Myocyte (in vitro differentiated cells): ENCODE measurements at places on chromosomes 6 and 20.
A peak's percentile ranks its signal among the peaks of the same experiment; 100 is the strongest.

GRCh38 chr6:73929405-73929804 is 233.4 kb downstream of the CD109 start:
- no peak for DNase-seq

GRCh38 chr20:14616003-14616402 is 278.6 kb upstream of the FLRT3 start:
- no peak for DNase-seq

GRCh38 chr6:155710704-155711103 is 255.1 kb upstream of the NOX3 start:
- DNase-seq, result no peak

DNA sequence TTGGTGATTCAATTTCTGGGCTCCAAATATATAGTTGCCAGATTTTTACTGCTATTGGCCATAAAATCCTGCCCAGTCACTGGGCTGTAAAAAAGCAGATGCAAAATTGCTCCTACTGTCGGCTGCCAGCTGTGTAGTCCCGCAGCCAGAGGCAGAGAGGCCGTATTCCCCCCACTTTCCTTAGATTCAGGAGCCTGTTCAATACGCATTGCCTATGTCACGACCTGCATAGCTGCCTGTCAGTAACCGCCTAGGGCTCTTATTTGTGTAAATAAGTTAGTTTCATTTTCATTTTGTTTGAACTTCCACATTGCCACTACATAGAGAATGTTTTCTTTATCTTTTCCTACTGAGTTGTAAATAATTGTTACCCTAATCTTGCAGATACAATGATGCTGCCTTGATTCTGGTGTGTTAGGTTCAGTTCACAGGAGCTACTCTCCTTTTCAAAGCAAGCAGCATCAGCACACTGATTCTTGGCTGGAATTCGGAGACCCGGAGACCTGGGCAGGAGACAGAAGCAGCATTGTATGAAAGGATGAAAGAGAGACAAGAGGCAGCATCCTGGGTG is 46.0 kb upstream of the UST start:
- DNase-seq, result peak; percentile 11

DNA sequence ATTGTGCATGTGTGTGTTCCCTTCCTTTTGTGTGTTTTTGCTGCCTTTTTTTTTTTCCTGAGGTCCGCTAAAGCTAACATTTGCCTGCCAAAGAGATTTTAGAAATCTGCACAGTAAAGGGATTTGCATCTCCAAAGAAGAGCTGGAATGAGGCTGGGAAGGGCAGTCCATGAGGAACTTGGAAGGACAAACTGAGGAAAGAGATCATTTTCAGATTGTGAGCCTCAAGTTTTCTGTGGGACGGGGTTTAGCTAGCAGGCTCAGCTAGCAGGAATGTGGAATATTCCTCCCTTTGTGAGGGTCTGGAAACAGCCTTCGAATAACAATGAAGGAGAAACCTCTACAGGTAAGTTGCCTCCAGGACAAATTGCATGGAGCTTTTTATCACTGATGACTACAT is 3.8 kb downstream of the INSM1 start:
- no peak for DNase-seq

- no peak for DNase-seq
These were observed 38.7 kb downstream of the PRKN start for GRCh38 chr6:162688751-162689345.

GRCh38 chr20:17556837-17557674 is 12.8 kb upstream of the DSTN start:
- DNase-seq, result peak; percentile 44

- DNase-seq, result peak; percentile 73
These were observed 2.1 kb upstream of the HIVEP1 start for GRCh38 chr6:12009876-12010634.

- DNase-seq, result peak; percentile 46
These were observed 93.8 kb downstream of the MLIP start for GRCh38 chr6:54204921-54205591.

GRCh38 chr6:13920552-13920951 is 4.2 kb upstream of the RNF182 start:
- no peak for DNase-seq

- no peak for DNase-seq
These were observed 135.4 kb downstream of the BMP7 start for GRCh38 chr20:57131077-57131476.

- DNase-seq, result no peak
These were observed 16.2 kb downstream of the TNXB start for GRCh38 chr6:32092760-32093497.

- DNase-seq, result no peak
These were observed 152.9 kb upstream of the DST start for GRCh38 chr6:56795466-56796195.

- DNase-seq, result no peak
These were observed 278.8 kb upstream of the RUNX2 start for GRCh38 chr6:45049188-45049843.

DNA sequence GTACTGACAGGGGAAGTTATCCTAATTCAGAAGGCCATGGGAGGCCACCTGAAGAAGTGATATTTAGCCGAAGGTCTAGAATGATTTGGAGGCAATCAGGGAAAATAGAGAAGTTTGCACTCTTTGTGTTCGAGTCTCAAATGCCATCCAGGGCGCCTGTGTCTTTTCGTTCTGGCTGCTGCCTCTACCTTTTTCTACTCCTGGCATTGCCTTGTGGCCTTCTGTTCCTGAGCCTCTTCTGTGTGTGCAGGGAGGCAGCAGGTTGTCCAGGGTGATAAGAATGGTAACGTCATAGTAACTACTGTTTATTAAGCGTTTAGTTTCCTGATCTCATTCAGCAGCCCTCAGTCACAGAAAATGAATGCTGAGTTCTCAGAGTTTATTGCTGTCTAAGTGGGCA is 252.1 kb downstream of the FARS2 start:
- no peak for DNase-seq

DNA sequence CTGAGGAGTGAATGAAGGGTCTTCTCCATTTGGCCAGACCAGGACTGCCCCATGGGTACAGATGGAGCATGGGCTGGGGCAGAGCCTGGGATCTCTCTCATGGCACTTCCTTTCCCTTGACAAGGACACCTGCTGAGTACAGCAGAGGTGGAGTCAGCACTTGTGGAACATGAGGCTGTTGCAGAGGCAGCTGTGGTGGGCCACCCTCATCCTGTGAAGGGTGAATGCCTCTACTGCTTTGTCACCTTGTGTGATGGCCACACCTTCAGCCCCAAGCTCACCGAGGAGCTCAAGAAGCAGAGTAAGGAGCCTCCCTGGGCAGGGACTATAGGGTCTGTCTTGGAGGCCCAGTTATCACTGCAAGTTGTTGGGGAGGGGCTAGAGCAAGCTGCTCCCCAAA is 29.6 kb downstream of the GSS start:
- DNase-seq, result no peak

GRCh38 chr20:38269040-38269439 is 8.5 kb upstream of the KIAA1755 start:
- DNase-seq, result no peak

- DNase-seq, result no peak
These were observed 828 bp downstream of the HCK start for GRCh38 chr20:32052778-32053362.

DNA sequence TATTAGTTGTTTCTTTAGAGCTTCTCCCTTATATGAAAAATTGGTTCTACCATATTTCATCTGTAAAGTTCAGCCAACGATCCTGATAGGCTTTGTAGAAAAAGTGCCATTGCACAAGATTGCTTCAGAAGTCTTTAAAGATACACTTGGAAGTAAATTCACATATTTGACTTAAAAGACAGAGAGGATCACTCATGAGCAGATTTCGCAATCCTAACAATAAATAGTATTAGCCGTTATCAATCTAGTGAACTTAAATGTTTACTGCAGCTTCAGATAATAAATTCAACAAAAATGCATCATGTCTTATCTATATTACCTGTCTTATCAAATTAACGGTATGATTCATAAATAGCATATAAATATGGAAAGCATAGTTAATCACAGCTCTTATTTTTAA is 8.7 kb upstream of the SLC17A4 start:
- DNase-seq, result no peak

DNA sequence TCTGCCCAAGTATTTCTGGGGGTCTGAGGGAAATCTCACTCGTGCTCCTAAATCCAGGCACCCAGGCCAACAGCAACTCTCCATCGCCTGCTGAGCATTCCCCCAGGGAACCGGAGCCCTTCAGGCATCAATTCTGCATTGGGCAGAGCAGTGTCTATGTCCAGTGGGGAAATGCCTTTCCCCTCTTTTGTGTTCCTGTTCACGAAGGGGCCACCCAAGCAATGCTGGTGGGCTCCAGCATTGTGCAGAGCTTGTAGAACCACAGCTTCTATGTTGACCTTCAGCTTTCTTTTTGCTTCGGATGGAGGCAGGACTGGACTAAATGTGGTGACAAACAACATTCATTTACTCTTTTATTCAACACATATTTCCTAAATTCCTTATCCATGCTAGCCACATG is 27.2 kb upstream of the DDR1 start:
- no peak for DNase-seq

DNA sequence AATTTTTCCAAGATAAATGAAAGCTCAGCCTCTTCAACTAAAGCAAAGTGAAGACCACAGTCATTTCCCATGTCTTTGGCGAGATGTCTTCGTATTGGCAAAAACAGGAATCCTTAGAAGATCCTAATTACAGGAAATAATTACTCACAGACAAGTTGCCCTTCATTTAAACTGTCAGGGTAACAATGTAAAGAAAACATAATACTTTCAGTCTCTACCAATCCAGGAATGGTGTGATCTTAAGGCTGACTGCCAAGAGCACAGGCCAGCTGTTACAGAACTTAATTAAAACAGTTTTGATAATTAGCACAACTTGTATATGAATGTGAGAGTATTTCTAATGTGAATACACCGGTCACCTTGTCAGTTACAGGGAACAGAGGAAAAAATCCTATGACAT is 292.2 kb downstream of the PACRG start:
- DNase-seq, result no peak

- DNase-seq, result no peak
These were observed 104.0 kb upstream of the EPHA7 start for GRCh38 chr6:93523365-93523764.

- no peak for DNase-seq
These were observed 61.7 kb downstream of the STK35 start for GRCh38 chr20:2163312-2163711.

DNA sequence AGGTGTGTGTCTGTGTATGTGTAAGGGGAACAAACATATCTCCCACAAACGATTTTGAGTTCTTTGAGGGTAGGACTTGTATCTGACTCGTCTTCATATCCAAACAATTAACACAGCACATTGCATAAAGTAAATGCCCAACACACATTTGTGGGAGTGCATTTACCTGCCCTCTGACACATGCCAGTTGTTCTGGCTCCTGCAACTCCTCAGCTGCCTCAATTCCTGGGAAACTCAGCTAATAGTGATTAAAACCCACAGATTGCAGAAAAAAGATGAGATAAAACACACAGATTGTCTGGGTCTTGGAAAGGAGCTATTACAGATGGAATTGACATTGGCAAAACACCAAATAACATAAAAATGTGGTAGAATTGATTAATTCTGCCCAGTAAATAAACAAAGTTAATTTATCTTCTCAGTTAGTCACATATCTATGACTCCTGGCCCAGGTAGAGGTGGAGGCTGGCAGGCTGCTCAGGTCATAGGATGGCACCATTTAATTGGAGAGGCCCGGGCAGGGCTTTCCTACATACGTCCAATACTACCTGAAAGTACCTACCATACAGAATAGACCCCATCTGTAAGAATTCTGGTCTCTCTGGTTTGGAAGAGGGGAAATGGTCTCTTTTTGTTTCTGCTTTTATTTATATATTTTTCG is 71.5 kb upstream of the IFNGR1 start:
- no peak for DNase-seq

DNA sequence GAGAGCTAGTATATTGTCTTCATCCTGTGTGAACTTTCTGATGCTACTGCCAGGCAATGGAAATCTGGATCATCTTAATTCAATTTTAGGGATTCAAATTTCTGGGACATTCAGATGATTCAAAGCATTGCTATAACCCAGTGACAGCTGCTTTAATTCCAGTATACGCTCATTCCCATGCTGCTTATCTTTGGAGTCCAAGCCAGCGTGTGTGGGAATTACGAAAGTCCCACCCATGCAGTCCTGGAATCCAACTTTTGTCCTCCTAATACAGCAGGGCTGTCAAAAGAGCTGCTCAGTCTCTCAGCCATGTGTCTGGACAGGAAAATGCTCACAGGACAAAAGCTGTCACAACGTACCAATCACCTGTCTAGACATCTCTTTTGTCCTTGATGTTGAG is 219.8 kb downstream of the LAMA2 start:
- peak; percentile 94 for DNase-seq
